ENCODE measurements at places on chromosomes 6 and 20.

DNA sequence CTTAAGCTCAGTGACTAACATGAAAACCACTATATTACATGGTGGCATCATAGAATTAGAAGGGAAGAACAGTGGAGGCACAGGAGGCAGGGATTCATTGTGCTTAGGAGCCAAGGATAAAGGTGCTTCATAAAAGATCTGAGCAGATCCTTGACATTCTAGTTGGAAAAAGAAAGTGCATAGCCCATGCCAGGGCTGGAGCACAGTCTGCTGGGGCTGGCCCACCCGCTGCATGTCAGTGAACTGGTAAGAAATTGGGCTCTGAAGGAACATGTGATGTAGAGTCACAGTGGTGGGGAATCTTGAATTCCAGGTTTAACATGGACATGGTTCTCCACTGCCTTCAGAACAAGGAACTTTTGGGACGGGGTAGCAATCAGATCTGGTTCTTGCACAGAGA, 20.4 kb downstream of the MYLIP start:
- DNase-seq = no peak

GRCh38 chr6:84447651-84448050, 220.2 kb upstream of the CEP162 start:
- DNase-seq = no peak

DNA sequence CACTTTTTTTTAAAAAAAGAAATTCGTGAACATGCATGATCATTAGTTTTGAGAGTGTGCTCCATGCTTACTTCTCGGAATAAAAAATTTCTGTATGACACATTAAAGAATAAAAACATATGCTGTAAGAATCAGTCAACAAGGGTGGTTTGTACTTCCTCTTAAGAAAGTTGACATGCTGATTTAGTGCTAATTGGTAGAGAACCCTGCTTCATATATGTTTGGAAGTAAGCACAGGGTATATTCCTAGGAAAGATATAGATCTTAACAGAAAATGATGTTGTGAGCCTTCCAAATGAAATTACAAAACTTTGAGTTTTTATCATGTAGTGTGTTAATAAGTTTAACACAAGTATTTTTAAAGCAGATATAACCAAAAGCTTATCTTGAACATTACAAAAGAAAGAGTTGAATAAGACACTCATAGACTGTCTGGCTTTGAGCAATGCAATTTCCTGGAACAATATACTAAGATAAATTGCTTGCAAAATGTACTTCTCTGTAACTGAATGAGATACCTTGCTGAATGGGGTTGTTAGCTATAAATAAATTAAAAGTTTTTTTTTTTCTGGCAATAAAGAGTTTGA, 13.8 kb upstream of the VIP start:
- no peak for DNase-seq

DNA sequence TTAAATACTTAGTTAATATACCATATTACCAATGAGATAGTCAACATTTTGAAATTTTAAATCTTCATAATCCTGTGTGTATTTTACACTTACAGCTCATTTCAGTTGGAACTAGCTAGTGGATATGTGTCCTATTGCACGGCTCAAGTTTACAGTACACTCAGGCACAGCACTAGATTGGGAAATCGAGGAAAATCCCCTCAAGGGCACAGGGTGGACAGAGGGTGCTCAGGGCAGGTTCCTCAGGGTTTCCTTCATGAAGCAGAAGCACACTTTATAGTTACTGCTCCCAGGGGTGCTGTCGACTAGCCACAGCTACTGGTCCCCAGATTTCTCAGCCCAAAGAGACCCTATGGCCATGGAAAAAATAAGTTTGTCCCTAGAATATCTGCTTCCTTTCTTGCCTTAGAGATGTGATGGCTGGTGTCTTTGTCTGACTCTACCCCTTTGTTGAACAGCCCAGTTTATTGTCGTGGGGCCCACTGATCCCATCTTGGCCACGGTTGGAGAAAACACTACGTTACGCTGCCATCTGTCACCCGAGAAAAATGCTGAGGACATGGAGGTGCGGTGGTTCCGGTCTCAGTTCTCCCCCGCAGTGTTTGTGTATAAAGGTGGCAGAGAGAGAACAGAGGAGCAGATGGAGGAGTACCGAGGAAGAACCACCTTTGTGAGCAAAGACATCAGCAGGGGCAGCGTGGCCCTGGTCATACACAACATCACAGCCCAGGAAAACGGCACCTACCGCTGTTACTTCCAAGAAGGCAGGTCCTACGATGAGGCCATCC, 1.5 kb downstream of the BTN2A1 start:
- DNase-seq = no peak

GRCh38 chr20:35912881-35913280, 41.4 kb downstream of the SCAND1 start:
- DNase-seq = no peak

DNA sequence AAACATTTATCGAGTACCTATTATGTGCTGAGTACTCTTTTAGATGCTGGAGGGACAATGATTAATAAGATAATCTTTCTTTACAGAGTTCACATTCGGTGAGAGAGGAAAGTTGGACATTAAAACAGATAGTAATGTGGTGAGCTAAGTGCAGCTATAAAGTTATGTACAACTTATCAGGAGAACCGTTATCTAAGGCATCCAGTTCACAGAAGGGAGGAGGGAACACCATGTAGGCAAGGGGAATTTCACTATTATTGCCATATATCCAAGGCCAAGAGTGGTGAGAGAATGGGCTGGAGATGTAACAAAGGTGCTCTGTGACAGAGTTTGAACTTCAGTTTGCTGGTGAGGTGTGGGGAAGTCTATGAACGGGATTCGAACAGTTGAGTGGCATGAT, 105.8 kb downstream of the CARMIL1 start:
- DNase-seq = no peak

GRCh38 chr6:2175825-2176224, 69.6 kb downstream of the GMDS start:
- DNase-seq = no peak

GRCh38 chr6:167469672-167470071, 144.8 kb downstream of the TTLL2 start:
- no peak for DNase-seq

DNA sequence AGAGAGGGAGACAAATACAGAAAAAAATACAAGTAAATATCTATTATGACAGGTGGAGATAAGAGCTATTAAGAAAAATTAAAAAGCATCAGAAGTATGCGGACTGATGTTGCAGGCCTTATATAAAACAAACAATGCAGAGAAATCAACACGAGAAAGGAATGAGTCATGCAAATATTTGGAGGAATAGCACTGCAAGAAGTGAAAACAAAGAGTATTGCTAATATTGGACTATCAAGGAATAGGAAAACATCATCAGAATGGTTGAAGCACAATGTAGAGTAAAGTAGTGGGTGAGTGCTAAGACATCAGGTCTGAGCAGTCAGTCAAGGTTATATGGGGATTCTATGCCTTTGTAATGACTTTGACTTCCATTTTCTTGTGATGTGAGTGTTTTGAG, 657.5 kb upstream of the GJE1 start:
- DNase-seq = no peak

DNA sequence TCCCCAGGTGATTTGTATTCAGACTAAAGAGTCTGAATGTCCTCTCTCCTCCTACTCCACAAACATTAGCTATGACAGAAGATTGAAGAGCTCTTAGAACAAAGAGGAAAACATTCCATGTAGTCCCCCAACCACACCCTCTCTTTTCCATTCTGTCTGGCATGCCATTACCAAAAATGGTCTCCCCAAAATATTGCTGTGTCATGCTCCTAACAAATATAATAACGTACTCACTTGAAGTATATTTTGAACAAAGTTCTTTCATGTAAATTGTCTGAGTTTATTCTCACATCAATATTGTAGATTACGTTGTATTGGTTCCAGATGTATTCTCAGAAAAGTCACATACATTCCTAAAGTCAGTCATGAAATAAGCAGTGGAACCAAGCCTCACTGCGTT, 467.3 kb upstream of the IRAK1BP1 start:
- no peak for DNase-seq

GRCh38 chr6:148593130-148593812, 153.6 kb upstream of the UST start:
- no peak for DNase-seq

GRCh38 chr6:84709121-84709520, 55.3 kb downstream of the TBX18 start:
- DNase-seq = no peak

GRCh38 chr20:50852085-50852484, 57.2 kb downstream of the BCAS4 start:
- no peak for DNase-seq

GRCh38 chr6:139030228-139030963, 1.9 kb downstream of the ABRACL start:
- DNase-seq = no peak

DNA sequence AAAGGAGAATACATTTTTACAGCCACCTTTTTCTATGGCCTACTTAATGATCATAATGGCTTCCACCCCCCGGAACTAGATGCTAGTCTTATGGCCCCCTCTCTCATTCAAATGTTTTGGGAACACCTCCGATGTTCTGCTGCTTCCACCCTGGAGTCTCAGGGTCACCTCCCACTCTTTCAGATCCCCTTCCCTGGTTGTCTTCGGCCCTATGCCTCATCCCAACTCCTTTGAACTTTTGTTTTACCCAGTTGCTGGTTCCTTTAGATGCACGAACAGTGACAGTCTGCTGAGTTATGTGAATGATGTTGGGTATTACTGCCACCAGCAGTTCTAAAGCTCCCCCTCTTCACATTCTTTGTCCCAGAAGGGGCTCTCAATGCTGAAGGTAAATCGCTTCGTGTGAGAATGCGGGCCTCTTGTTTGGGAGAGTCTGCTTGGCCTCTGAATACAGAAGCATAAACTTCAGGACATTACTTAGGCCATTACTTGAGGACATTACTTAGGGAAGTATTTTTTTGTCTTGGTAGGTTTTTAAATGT, 309.1 kb downstream of the SOX4 start:
- no peak for DNase-seq

DNA sequence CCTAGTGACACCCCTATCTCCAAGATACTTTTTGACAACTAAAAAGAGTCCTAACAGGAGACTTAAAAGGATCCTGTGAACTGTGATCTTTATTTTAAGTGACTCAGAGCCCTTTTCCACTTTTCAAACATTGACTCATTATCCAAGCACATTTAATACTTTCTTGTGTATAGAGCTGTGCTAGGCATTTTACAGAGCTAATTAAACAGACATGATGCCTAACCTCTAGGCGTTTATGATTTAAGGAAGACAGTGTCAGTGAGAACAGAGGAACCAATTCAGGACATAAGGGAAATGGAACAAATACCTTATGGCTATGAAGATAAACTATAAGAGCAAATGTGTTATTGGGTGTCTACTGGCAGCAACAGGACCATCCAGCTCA, 282.6 kb downstream of the TPBG start:
- DNase-seq = no peak

GRCh38 chr6:160400446-160400845, 52.3 kb downstream of the SLC22A3 start:
- no peak for DNase-seq

DNA sequence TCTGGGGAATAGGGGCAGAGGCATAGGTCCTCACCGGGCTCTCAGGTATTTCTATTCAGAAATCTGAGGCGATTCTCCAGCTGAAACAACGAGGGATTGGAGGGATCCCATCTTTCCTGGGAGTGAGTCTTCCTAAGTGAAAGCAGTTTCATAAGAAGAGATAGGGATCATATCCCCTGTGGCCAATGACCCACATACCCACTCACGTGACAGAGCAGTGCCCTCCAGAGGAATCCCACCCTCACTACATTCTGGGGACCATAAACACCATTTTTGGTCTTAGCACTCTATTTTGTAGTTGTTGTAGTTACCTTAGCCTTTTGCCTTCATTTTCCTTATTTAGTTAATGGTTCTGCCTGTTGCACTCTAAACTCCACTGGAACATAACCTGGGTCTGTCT, 121.1 kb downstream of the GPR63 start:
- no peak for DNase-seq

- DNase-seq = no peak
Measured at GRCh38 chr20:45887346-45887715, at the start of gene SPATA25. Gene SPATA25 (minus strand): TSS chr20:45887622. CDS start chr20:45887590, 32 bp downstream.

DNA sequence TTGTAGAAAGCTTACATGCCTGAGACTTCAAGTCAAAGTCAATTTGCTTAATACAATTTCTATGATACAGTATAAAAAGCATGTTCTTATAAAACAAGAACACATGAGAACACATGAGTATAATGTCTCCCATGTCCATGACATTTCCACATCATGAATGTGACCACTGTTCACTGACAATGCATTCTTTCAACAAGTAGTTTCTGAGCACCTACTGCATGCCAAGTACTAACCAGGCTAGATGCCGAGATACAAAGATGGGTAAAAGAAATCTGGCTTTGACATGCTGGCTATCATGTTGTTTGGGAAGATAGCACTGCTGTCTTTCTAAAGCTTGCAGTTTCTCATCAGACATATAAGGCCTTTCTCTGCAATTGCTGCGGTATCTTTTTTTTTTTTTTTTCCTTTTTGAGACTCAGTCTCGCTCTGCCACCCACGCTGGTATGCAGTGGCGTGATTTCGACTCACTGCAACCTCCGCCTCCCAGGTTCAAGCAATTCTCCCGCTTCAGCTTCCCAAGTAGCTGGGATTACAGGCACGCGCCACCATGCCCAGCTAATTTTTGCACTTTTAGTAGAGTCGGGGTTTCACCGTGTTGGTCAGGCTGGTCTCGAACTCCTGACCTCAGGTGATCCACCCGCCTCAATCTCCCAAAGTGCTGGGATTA, 123.6 kb upstream of the DST start:
- no peak for DNase-seq

GRCh38 chr20:853406-853996, 20.0 kb downstream of the FAM110A start:
- no peak for DNase-seq

DNA sequence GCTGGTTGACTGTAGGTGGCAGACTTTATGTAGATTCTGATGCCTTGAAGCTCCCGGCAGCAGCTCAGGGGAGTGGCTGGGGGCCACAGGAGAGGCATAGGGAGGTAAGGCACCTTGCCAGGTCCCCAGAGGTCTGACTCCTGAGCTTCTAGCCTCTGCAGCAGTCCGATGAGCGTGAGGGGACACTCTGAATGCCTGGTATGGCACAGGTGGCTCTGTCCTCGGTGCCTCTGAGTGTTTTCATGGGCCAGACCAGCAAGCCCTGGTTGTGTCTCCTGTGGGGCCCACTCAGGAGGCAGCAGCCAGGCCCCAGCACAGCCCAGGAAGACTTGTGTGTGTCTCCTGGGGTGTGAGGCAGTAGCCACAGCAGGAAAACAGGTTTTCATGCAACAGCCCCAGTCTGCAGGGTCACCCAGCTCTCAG, 39.7 kb upstream of the IRF4 start:
- no peak for DNase-seq

DNA sequence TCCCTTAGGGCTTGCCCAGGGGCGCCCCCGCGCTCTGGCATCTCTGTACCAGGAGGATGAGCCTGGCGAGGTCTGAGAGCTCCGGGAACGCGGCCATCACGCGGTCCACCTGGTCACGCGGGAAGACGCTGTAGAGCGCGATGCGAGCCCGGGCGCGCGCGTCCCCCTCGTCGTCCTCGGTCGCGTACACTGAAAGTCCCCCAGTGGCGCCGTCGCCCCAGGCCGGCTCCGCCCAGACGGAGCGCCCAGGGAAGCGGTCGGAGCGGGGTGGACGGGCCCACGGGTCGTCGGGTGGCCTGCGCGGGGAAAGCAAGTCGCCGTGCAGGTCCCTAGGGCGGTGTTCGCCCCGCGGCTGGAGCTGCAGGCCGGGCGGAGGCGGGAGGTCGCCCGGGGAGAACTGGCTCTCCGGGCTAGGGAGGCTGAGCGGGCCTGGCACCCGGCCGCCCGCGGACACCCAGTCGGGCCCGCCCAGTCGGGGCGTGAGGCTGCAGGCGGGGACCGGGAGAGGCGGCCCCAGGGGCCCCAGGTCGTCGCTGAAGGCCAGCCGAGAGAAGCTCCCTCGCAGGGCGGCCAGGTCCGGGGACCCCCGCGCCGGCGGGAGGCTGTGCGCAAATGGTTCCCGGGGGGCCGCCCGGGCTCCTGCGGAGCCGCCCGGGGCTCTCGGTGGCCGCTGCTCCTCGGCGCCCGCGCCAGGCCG, 34.0 kb downstream of the ZC3H12D start:
- no peak for DNase-seq

Measured in mucosa of gallbladder (tissue), 1 donor.